ENCODE measurements at places on chromosomes 13 and 19. TPM values are rescaled to one million over a fixed set of nuclear protein-coding genes. Genes with fewer than 3 reads are reported as not detected.

UNC13A gene
- total RNA-seq = under 0.01 TPM

FBN3 gene
- total RNA-seq = under 0.01 TPM

CYP2S1 gene
- 1.7 TPM for total RNA-seq

DNA sequence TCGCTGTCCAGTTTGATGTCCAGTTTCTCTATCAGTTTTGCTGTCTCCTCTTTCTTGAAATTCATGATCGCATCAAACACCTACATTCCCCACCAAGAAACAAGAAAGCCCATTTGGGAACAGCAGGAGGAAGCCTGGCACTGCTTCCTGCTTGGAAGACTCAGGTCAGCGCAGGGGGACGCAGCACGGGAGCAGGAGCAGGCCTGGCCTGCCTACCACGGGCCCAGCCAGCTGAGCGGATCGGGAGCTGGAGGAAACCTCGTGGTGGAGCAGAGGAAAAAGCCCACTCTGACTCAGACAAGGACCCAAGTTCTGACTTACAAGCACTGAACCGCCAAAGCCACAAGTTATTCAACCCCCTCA lies 3.9 kb downstream of the EEF2 start:
- no peak for DNase-seq
- H3K27me3 ChIP-seq = no peaks in the 10 kb centered on the region
- peaks cover 63% of the 10 kb centered on the region for H3K4me1 ChIP-seq
- H3K27ac ChIP-seq = peak overlapping the region; percentile 93
- peaks cover 80% of the 10 kb centered on the region for H3K36me3 ChIP-seq
- H3K4me3 ChIP-seq = no peak overlapping the region

DNA sequence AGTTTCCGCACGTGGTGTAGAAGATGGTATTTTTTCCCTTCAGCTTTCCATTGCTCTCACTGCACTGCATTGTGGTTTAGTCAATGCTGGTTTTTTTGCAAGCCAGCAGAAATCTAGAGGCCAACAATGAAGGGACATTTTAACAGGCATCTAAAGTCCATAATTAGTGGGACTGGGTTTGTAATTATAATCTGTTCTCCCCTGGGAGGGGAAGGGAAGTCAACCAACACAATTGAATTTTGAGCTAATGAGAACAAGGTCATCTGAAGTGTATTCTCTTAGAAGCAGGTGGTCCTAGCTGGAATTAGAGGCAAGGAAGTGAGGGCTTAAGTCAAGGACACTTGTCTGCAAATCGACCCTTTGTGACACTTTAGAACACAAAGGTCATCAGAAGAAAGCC lies 156.4 kb downstream of the MYO16 start:
- H3K4me1 ChIP-seq = no peaks in the 10 kb centered on the region
- H3K27me3 ChIP-seq = no peaks in the 10 kb centered on the region
- no peak overlapping the region for H3K4me3 ChIP-seq

GRCh38 chr13:114005206-114005724 lies 31.4 kb upstream of the C13orf46 start:
- no peak overlapping the region for H3K4me3 ChIP-seq
- no peaks in the 10 kb centered on the region for H3K4me1 ChIP-seq
- H3K27me3 ChIP-seq = no peaks in the 10 kb centered on the region
- H3K36me3 ChIP-seq = peaks cover 64% of the 10 kb centered on the region
- no peak overlapping the region for H3K27ac ChIP-seq

DNA sequence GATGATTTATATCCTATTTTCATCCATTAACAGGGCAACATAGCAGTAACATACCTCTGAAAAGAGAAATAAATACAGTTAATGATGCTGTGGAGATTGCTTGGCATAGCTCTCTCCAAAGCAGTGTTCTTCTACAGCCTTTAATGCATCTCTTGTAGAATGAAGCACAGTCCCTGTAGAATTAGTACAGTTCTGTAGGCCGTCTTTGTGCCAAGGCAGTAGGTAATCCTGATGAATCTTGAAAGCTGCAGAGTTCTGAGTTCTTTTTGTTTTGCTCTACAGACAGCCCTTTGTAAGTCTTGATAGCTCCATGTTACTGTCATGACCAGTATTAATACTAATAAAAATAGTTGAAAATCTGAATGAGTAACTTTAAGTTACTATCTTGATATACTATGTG lies 184.2 kb downstream of the MAB21L1 start:
- H3K4me3 ChIP-seq = no peak overlapping the region
- no peaks in the 10 kb centered on the region for H3K27me3 ChIP-seq
- DNase-seq = no peak
- H3K27ac ChIP-seq = no peak overlapping the region

DNA sequence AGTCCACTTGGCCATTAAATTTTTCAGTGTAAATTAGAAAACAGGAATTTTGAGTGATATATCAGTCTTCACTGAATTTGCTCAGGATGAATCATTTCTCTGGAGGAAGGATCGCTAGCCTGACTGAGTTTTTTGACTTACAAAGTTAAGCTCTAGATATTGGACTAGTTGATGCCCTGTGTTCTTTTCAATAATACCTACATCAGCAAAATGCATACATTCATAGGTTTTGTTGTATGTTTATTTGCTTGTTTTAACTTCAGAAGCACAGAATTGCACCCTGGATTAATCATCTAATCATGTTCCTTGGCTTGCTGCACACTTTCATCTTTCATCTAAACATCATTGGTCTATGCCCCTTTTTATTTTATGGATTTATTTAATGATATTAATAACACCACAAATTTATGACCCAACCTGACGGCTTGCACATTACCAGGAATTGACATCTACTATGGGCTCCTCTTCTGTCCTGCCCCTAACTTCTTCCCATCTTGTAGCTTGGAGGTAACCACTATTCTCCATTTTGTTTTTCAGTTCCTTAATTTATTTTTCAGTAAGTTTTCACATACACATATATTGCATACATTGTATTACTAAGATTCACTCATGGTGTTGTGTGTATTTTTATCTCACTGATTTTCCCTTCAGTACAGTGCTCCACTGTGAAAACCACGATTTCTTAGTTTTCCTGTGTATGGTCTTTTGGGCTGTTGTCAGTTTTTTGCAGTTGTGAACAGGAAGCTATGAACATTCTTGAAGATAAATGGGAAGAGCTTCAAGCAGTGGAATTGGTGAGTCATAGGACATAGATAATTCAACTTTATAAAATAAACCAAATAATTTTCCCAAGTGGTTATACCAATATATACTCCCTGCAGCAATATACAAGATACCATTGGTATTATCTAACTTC lies 23.3 kb downstream of the COMMD6 start:
- no peak overlapping the region for H3K4me3 ChIP-seq
- H3K4me1 ChIP-seq = no peaks in the 10 kb centered on the region
- no peaks in the 10 kb centered on the region for H3K36me3 ChIP-seq
- no peak for DNase-seq

DNA sequence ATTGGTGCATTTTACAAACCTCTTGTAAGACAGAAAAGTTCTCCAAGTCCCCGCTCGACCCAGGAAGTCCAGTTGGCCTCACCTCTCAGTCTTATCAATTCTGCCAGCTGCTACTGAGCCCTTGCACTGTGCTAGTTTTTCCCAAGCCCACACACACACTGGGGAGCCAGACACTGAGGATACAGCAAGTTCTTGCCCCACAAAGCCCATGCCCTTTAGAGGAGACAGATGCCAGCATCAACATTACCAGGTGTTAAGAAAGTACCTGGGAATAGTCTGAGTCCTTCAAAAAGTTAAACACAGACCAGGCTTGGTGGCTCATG lies 175.0 kb downstream of the PTPRS start:
- H3K4me1 ChIP-seq = no peaks in the 10 kb centered on the region
- H3K27me3 ChIP-seq = no peaks in the 10 kb centered on the region
- H3K27ac ChIP-seq = no peak overlapping the region
- H3K4me3 ChIP-seq = no peak overlapping the region

- peak overlapping the region; percentile 9 for H3K27ac ChIP-seq
- no peaks in the 10 kb centered on the region for H3K27me3 ChIP-seq
- no peaks in the 10 kb centered on the region for H3K36me3 ChIP-seq
- H3K4me3 ChIP-seq = no peak overlapping the region
Measured at GRCh38 chr13:32035716-32036115, 4.1 kb downstream of the FRY start.

DNA sequence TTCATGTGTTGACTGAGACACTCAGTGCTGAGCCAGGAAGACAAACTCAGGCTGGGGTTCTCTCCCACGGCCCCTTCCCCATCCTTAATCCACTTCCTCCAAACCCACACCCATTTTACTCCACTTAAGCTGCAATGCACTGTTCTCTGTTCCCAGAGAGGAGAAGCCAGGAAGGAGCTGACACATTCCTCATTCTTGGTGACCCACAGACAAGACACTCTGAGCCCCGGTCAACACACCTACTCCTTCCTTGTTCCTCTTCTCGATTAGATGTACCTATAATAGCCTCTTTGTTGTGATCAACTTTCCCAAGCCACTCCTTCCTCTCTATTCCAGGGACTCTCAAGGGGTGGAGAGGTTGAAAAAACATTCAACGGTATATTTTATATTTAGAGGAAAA lies 47.1 kb downstream of the INSR start:
- peaks cover 19% of the 10 kb centered on the region for H3K4me1 ChIP-seq
- H3K4me3 ChIP-seq = no peak overlapping the region
- no peak for DNase-seq
- no peak overlapping the region for H3K27ac ChIP-seq

GRCh38 chr13:46124531-46124966 lies 19.7 kb upstream of the CPB2 start:
- H3K4me3 ChIP-seq = no peak overlapping the region
- no peaks in the 10 kb centered on the region for H3K4me1 ChIP-seq
- DNase-seq = no peak
- no peaks in the 10 kb centered on the region for H3K27me3 ChIP-seq
- H3K27ac ChIP-seq = no peak overlapping the region

DNA sequence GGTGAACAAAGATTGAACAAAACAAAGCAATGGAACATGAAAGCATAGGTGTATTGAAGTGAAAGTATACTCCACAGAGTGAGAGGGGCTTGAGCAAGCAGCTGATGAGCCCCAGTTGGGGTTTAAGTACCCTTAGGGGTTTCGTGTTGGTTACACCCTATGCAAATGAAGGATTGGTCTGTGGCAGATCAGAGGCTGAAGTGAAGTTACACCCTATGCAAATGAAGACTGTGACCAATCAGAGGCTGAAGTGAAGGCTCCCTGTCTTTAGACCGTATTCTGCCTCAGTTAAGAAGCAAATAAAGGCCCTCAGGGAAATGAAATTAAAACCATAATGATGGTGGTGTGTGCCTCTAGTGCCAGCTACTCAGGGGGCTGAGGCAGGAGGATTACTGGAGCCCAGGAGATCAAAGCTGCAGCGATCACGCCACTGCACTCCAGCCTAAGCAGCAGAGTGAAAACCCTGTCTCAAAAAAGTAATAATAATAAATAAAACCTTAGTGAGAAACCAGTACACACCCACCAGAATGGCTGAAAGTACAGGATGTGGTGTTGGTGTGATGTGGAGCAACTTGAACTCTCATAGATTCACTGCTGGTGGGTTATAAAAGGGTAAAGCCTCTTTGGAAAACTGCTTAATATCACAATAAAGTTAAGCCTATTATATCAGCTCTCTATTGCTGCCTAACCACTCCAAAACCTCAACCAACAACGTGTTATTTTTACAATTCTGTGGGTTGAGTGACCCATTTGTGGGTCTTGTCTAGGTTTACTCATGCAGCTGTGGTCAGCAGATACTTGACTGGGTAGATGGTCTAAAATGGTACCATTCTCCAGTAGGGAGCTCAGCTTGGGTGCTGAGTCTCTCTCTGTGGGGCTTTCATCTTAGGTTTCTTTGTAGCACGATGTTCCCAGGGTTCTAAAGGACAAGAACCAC lies 12.8 kb upstream of the UPF3A start:
- peaks cover 88% of the 10 kb centered on the region for H3K36me3 ChIP-seq
- no peak for DNase-seq
- H3K4me3 ChIP-seq = no peak overlapping the region
- H3K27me3 ChIP-seq = no peaks in the 10 kb centered on the region

DNA sequence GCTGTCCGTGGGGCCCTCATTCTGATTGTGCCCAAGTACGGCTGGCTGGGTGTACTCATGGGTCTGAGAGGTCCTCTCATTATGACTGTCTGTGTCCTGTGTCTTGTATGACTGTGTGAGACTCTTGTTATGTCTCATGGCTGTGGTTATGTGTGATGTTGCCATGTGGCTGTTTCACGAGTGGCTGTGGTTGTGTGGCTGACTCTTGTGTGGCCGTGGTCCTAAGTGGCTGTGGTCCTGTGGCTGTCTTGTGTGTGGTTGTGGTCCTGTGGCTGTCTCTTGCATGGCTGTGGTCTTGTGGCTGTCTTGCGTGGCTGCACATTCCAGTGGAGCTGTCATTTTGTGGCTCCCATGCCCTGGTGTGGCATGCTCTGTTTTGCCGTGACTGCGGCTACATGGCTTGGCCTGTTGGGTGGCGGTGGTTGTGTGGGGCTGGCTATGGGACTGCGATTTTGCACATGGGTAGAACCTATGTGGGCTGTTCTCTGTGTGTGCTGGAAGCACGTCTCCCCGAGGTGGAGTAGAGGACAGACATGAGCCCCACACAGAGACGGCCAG lies 2.5 kb downstream of the LYL1 start:
- peaks cover 90% of the 10 kb centered on the region for H3K4me1 ChIP-seq
- H3K36me3 ChIP-seq = peaks cover 14% of the 10 kb centered on the region
- H3K27me3 ChIP-seq = no peaks in the 10 kb centered on the region

- H3K4me3 ChIP-seq = no peak overlapping the region
- DNase-seq = no peak
- H3K27ac ChIP-seq = no peak overlapping the region
Measured at GRCh38 chr13:31134039-31134711, 27.5 kb downstream of the HSPH1 start.
